Naive thymus-derived CD8-positive, alpha-beta T cell (primary cell): ENCODE measurements at places on chromosomes 12 and 14.

DNA sequence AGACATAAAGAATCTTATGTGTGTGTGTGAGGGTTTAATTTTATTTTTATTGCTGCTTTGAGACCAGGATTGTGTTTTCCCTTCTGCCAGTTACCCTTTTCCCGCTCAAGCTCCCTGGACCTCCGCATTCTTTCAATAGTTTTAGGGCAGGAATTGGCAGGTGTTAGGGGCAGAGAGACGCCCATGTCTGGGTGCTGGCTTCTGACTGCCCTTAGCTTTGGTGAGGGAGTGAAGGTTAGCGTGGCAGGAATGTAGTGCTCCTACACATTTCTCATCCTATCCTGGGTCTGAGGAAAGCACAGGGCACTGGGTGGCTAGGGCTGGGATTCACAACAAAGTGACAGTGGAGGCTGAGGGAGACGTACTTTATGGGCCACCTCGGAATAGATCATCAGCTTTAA is 428.1 kb downstream of the ZFP36L1 start:
- no peak for DNase-seq

DNA sequence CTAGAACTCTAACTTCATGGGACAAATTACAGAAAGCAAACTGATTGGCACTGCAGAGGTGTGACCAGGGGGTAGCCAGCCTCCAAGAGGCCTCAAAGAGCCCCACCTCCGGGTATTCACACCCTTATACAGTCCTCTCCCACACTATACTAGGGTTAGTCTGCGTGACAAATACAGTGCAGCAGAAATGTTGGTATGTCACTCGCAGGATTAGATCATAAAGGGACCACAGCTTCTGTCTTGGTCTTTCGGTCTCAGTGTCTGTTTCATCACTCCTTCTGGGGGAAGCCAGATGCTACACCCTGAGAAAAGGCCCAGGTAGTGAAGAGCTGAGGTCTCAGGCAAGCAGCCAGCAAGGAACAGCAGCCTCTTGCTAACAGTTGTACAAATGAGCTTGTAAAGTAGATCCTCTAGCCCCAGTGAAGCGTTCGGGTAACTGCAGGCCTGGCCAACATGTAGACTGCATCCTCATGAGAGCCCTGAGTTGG is 68.9 kb upstream of the SAV1 start:
- no peak for DNase-seq

DNA sequence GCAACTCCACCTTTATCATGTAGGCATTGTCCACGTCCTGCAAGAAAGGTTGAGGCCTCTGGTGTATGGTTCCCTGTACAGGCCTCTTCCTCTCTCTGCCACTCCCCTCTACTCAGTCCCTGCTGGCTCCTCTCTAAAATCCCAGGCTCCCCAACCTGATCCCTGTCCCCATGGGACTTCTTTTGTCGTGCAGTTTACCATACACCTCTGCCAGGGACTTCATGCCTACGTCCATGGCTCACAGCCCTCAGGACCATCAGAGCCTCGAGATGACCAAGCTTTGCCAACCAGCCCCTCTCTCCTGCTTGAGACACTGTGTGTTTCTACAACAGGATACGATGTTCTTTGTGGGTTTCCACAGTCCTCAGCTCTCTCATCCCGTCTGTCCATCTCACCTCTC is 2.9 kb downstream of the KRT2 start:
- no peak for DNase-seq

- DNase-seq: no peak
Observed at GRCh38 chr12:120225852-120226640, 25.1 kb upstream of the RPLP0 start.

GRCh38 chr12:44716711-44717110 is 159.4 kb downstream of the NELL2 start:
- DNase-seq: no peak

GRCh38 chr12:5262450-5262849 is 169.5 kb upstream of the NTF3 start:
- DNase-seq: no peak

DNA sequence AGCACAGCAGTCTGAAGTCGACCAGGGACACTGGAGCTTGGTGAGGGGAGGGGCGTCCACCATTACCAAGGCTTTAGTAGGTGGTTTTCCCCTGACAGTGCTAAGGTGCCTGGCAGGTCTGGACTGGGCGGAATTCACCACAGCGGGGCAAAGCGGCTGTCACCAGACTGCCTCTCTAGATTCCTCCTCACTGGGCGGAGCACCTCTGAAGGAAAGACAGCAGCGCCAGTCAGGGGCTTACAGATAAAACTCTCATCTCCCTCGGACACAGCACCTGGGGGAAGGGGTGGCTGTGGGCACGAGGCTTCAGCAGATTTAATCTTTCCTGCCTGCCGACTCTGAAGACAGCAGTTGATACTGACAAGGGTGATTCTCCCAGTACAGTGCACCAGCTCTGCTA is 39.1 kb downstream of the DDHD1 start:
- no peak for DNase-seq

DNA sequence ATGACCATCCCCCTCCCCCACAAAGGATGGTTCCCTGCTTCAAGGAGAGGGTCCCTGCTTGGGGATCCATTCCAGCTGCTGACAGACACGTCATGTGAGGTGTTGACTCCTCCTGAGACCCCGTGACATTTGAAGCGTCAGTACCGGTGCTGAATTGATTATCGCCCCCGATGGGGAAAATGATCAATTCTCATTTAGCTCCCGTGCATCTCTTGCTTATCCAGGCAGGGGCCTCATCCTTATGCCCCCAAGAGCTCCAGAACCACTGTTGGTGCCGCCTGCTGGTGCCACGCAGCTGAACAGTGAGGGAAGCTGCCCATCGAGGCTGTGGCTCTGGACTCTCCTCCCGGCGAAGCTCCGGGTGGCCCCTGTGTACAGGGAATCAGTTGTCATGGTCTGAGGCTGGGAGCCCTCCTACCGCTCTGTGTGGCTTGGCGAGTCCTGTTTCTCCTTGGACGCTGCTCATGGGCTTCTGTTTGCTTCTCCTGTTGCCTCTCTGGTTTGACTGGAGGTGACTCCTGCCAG is 4.6 kb downstream of the KIF26A start:
- DNase-seq: no peak

DNA sequence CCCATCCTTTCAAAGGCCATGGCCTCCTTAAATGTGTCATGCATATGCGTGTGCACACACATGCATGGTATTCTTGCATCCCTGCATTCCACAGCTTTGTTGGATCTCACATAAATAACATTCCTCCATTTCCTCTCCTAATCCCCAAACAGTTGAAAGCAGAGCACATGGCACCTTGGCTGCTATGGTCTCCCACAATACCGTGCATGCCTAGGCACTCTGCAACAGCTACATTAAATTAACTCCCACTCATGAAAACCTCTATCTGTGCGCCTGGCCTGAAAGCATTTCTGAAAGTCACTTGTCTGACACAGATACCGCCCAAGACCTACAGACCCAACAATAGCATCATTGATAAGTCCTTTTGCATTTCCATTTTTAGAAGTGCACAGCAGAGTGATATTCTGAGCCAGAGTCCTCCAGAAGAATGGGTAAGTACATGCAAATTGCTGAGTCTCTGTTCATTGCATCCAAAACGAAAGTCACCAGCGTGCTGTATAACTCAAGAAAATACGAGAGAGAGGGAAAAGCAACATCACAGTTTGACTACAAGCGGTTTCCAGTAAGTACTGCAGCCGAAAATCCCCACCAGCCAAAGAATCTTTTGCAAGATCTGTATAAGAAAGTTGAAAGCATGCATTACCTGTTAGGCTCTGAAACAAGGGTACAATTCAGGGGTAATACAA is 436 bp downstream of the ASB2 start:
- no peak for DNase-seq

DNA sequence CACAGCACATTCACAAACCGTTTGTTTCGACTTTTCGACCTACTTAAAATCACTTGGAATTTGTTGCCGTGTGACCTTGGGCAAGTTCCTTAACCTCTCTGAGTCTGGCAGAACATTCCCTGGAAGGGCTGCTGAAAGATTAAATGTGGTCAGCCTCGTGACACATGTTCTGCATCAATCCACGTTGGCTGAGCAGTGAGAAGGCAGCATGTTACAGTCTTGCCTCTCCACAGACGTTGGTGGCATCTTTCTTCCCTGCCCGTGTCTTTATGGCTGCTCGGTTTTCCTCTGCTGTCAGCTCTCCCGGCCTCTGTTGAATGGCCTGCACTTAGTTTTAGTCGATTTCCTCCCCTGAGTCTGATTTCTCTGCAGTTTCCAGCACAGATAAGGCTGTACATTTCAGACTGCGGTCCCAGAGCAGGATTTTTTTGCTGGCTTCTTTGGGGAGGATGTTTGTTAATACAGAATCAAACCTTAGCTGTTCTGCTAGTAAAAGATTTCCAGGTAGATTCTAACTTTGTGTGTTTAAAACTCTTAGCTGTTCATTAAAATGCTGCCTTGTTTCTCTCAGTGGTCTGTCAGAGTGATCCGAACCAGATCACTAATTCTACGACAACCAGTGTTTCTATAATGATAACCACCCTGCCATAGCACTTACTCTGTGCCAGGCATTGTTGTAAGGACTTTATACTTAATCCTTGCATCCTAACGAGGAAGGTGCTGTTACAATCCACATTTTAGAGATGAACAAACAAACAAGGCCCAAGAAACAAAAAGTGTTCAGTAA is 217.1 kb downstream of the CHST11 start:
- no peak for DNase-seq

- no peak for DNase-seq
Observed at GRCh38 chr14:101991352-101991751, 27.0 kb downstream of the DYNC1H1 start.

DNA sequence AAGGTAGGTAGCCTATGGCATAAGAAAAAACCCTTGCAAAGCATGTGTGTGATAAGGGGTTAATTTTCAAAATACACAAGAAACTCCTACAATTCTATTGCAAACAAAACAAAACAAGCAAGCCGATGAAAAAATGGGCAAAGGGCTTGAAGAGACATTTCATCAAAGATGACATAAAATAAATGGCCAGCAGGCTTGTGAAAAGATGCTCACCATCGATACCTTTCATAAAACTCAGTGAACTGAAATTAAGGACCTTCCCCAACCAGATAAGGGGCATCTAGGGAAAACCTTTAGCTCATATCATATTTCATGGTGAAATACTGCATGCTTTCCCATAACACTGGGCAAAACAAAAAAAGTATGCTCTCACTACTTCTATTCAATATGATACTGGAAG is 131.2 kb downstream of the PPM1H start:
- DNase-seq: no peak

- no peak for DNase-seq
Observed at GRCh38 chr12:44286336-44286735, 450.5 kb downstream of the TMEM117 start.

GRCh38 chr12:103824845-103825244 is 16.2 kb downstream of the NT5DC3 start:
- DNase-seq: no peak

GRCh38 chr12:47742253-47742825 is 16.3 kb downstream of the RAPGEF3 start:
- DNase-seq: peak; percentile 62

GRCh38 chr12:47992776-47993175 is 11.5 kb downstream of the COL2A1 start:
- no peak for DNase-seq

DNA sequence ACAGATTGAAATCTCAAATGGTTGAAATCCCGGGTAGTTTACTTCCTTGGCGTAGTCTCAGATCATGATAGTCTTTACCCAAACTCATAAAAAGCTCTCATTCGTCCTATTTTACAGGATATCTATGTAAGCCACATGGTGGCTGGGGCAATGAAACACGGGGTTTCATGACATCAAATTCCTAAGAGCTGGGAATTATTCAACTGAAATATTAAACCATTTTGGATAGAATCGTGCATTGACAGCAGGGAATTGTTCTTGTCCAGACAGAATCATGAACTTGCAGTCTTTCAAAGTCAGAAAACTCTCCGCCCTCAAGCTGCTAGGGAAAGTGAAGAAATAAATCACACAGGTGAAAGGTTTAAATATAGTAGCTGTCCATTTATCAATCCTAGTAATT is 33.2 kb upstream of the PRKAB1 start:
- no peak for DNase-seq

DNA sequence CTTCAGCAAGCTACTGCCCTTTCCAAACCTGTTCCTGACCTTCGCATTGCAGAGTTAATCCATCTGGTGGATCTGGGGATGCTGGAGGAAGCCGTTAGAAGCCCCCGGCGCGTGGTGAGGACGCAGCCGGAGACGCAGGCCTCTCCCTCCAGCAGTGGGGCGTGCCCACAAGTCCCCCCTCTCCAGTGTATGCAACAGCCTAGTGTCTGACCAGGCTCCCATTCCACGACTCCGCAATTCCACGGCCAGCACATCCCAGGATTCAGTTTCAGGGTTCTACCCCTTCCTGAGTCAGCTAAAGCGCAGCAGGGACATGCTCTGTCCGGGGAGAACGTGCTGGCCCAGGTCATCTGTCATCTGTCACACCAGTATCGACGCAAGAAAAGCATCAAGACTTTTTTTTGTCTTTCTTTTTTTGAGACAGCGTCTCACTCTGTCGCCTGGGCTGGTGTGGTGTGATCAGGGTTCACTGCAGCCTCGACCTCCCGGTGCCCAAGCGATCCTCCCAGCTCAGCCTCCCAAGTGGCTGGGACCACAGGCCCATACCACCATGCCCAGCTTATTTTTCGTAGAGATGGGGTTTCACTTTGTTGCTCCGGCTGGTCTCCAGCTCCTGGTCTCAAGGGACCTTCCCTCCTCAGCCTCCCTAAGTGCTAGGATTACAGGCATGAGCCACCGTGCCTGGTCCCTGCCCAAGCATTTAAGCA is 8.0 kb upstream of the DYNC1H1 start:
- DNase-seq: no peak

DNA sequence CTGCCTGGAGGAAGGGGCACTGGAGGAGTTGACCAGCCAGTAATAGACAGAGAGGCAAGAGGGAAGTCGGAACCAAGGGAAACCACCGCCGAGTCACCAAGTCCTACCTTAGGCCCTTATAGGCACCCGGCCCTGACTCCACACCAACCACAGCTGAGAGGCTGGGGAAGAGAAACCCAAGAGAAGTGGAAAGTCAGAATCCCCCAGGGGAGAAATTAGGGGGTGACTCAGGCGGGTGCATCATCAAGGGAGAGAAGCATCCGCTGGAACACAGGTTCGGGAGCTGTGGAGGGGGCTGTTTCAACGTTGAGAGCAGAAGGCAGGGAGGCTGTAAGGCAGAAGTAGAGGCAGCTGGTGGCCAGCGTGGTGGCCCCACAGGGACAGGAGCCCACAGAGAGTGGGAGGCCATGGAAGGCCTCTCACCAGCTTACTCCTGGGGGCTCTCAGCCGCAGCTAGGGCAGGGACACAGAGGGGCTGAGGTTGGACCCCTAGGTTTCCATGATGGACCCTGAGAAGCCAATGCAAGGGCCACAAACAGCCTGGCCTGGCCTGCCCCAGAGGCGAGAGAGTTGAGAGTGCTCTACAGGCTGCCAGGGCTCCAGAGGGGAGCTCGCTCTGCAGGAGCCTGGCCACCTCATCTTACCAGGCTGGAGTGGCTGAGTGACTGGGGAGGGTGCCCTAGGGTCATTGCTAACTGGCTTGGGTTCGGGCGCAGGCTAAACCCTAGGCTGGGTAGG is 1.4 kb upstream of the TRMT61A start:
- DNase-seq: peak; percentile 28

GRCh38 chr12:119645535-119646059 is 22.3 kb upstream of the PRKAB1 start:
- DNase-seq: no peak

GRCh38 chr12:73383584-73384222 is 1111.5 kb downstream of the TRHDE start:
- no peak for DNase-seq
